Activated T-helper 1 cell treated with anti-CD3 and anti-CD28 coated beads, Interleukin-12 subunit alpha, Interleukin-12 subunit beta, Interleukin-2, Interleukin-4 antibody, amounts not matched to agents 30 ng/mL and 10 ng/mL and 1 ng/mL, durations not matched to agents 14 hours and 24 hours and 36 hours (primary cell): ENCODE measurements at places on chromosomes 1 and 21. TPM values are rescaled to one million over a fixed set of nuclear protein-coding genes. Genes with fewer than 3 reads are reported as not detected.
A peak's percentile ranks its signal among the peaks of the same experiment; 100 is the strongest.

CFAP141 gene
- total RNA-seq, result not detected in 2 replicates

CYP4Z1 gene
- total RNA-seq, result not detected in 2 replicates

LAMC1 gene
- 0.44 and 0.49 TPM in 2 replicates for total RNA-seq

C1orf115 gene
- total RNA-seq, result 0.05 TPM in 1 of 2 replicates, not detected in the other

TIE1 gene
- 0.36 and 0.64 TPM in 2 replicates for total RNA-seq

DFFA gene
- total RNA-seq, result 54.7 and 60.1 TPM in 2 replicates

FCRLB gene
- total RNA-seq, result not detected in 2 replicates

RBBP4 gene
- 315 TPM in 2 replicates for total RNA-seq

GUCA2A gene
- not detected in 2 replicates for total RNA-seq

RABIF gene
- 11.8 and 13.4 TPM in 2 replicates for total RNA-seq

UROD gene
- total RNA-seq, result 79.9 and 81.9 TPM in 2 replicates

C1orf185 gene
- not detected in 2 replicates for total RNA-seq

DNA sequence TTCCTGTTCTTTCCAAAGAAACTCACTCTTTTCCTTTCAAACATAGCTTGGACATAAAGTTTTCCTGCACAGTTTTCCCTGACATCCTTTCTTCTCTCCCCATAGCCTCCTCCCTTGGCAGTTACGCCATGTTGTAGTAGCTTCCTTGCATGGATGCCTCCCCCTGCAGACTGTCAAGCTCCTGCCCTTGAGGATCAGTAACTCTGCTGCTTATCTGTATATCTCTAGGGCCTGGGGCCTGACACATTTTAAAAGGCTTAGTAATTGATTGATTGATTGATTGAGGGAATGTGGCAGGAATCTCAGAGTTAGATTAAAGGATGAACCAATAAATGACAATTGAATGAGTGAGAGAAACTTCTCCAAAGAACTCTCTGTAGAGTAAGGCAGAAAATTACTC is 143.7 kb downstream of the NEK7 start:
- DNase-seq, result no peak
- H3K27me3 ChIP-seq, result no peaks in the 10 kb centered on the region
- H3K36me3 ChIP-seq, result peaks cover 21% of the 10 kb centered on the region
- H3K27ac ChIP-seq, result no peak overlapping the region
- H3K4me3 ChIP-seq, result no peak overlapping the region

GRCh38 chr1:94553323-94553730 is 11.8 kb upstream of the F3 start:
- H3K27ac ChIP-seq, result no peak overlapping the region
- peaks cover 9% of the 10 kb centered on the region for H3K27me3 ChIP-seq
- DNase-seq, result no peak

GRCh38 chr1:197692965-197693364 is 82.3 kb downstream of the DENND1B start:
- H3K36me3 ChIP-seq, result peaks cover 27% of the 10 kb centered on the region
- no peak for DNase-seq
- peaks cover under 1% of the 10 kb centered on the region for H3K4me1 ChIP-seq

DNA sequence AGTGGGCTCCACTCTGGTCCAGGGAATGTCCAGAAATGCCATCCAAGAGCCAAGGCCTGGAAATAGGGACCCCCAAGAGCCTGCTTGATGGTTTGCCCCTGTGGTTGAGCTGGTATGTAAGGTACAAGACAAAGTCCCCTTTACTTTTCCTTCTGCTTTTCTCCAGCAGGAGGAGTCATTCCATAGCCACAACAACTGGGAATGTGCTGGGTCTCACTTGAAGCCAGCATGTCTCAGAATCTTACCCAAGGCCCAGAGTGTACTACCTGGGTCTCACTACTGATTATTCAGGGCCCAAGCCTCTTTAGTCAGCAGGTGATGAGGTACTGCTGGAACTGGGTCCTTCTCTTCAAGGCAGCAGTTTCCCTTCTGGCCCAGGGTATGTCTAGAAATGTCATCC is 62.1 kb upstream of the CD55 start:
- no peak overlapping the region for H3K4me3 ChIP-seq
- peaks cover 6% of the 10 kb centered on the region for H3K36me3 ChIP-seq
- H3K4me1 ChIP-seq, result no peaks in the 10 kb centered on the region
- H3K27ac ChIP-seq, result no peak overlapping the region

GRCh38 chr1:9292361-9293240 is at the start of gene SPSB1:
SPSB1 (plus strand) TSS chr1:9292894; CDS start chr1:9355892, 62,998 bp downstream.
- H3K27ac ChIP-seq, result no peak within 1 kb of the TSS
- no peaks in the 10 kb centered on the region for H3K27me3 ChIP-seq
- H3K4me1 ChIP-seq, result peaks cover 24% of the 10 kb centered on the region
- DNase-seq, result peak; percentile 56
- H3K4me3 ChIP-seq, result peak within 1 kb of the TSS; percentile 46
- H3K36me3 ChIP-seq, result peaks cover 7% of the 10 kb centered on the region

DNA sequence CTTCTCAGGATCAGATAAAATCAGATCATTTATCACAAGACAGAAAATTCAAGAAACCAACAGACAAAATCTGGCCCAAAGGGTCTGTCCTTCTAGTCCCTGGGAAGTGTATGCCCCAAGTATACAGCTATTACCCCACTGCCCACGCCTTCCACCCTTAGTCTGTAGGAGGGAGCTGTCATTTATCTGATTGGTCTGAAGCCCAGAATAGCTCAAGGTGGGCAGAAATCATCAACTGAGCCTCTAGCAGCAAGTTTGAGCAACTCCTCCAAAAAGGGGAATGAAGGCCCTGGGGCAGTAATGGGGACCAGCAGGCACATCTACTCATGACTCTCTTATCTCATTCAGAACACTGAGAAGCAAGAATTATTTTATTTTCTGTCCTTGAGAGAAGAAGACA is 126.9 kb downstream of the MATN1 start:
- H3K27ac ChIP-seq, result no peak overlapping the region
- peaks cover 3% of the 10 kb centered on the region for H3K27me3 ChIP-seq
- DNase-seq, result no peak
- no peaks in the 10 kb centered on the region for H3K36me3 ChIP-seq
- no peak overlapping the region for H3K4me3 ChIP-seq

- H3K36me3 ChIP-seq, result no peaks in the 10 kb centered on the region
- no peak overlapping the region for H3K4me3 ChIP-seq
- H3K27me3 ChIP-seq, result peaks cover 45% of the 10 kb centered on the region
- no peak overlapping the region for H3K27ac ChIP-seq
These were observed 43.6 kb upstream of the GRHL3 start for GRCh38 chr1:24275510-24275909.

DNA sequence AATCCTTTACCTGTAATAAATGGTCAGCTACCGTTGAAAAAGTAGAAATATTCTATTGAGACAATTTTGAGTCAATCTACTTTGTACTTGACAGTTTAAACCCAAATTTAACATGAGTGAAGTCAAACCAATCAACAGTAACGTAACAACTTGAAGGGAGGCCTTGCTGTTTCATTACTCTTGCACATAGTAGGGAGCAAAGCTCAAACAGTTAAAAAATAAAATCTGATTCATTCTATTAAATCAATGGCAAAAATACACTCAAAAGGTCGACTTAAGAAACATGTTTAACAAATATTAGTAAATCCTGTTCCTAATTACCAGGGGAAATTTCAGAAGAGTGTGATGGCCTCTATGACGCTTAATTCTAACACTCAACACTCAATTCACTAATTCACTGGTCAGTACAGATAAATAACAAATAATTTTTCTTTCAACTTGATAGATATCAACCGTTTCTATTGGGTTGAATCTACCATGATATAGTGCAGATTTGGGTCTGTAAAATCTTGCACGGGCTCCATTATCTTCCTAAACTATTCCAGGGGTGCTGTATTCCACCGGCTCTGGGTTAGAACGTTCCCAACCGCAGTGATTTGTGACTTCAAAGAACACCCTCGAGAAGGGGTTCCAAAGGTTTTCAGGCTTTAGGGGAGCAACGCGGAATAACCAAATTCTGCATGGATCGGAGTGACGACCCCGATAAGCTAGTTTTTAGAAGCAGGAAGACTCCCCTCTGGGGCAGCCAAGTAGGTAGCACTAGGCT is 1.4 kb downstream of the TARBP1 start:
- peaks cover 58% of the 10 kb centered on the region for H3K4me1 ChIP-seq
- H3K27me3 ChIP-seq, result peaks cover 8% of the 10 kb centered on the region

- no peaks in the 10 kb centered on the region for H3K36me3 ChIP-seq
- peaks cover 11% of the 10 kb centered on the region for H3K27me3 ChIP-seq
- no peaks in the 10 kb centered on the region for H3K4me1 ChIP-seq
- no peak overlapping the region for H3K27ac ChIP-seq
- H3K4me3 ChIP-seq, result no peak overlapping the region
These were observed 52.0 kb downstream of the LAMC2 start for GRCh38 chr1:183238071-183238470.

GRCh38 chr1:25586181-25586588 is 30.4 kb upstream of the MAN1C1 start:
- no peak for DNase-seq
- no peak overlapping the region for H3K27ac ChIP-seq
- no peaks in the 10 kb centered on the region for H3K4me1 ChIP-seq

DNA sequence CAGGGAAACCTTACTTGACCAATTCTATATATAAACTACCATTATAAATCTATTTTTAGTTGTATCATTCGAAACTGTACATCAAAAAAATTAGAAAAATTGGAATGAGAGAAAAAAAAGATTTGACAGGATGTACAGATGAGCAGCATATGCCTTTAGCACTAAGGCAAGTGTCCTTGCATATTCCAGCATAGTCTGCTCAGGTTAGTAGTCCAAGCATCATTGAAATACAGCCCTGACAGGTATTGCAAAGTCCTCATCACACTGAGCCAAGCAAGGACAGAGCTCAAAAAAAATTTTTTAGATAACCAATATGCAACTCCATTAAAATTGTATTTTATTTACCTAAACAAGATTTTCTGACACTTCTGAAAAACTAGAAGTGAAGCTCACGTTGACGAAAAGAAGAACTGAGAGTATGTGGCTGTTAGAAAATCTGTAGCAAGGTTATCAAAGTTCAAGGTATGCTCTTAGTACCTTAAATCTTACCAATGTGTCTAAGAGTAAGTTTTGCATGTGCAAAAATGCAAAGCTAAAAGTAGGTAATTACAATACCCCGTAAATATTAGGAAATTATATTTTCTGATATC is 465.6 kb upstream of the ADGRL4 start:
- H3K36me3 ChIP-seq, result no peaks in the 10 kb centered on the region
- H3K4me1 ChIP-seq, result no peaks in the 10 kb centered on the region

GRCh38 chr1:98675282-98675681 is 13.8 kb downstream of the SNX7 start:
- DNase-seq, result no peak
- H3K27ac ChIP-seq, result no peak overlapping the region
- no peaks in the 10 kb centered on the region for H3K27me3 ChIP-seq
- no peak overlapping the region for H3K4me3 ChIP-seq
- H3K36me3 ChIP-seq, result no peaks in the 10 kb centered on the region
- H3K4me1 ChIP-seq, result no peaks in the 10 kb centered on the region

GRCh38 chr1:222547944-222548671 is at the start of gene HHIPL2:
HHIPL2 (minus strand) TSS chr1:222548104; CDS start chr1:222548044, 60 bp downstream.
- no peaks in the 10 kb centered on the region for H3K4me1 ChIP-seq
- peaks cover 5% of the 10 kb centered on the region for H3K27me3 ChIP-seq
- H3K36me3 ChIP-seq, result no peaks in the 10 kb centered on the region
- no peak within 1 kb of the TSS for H3K27ac ChIP-seq
- no peak within 1 kb of the TSS for H3K4me3 ChIP-seq

DNA sequence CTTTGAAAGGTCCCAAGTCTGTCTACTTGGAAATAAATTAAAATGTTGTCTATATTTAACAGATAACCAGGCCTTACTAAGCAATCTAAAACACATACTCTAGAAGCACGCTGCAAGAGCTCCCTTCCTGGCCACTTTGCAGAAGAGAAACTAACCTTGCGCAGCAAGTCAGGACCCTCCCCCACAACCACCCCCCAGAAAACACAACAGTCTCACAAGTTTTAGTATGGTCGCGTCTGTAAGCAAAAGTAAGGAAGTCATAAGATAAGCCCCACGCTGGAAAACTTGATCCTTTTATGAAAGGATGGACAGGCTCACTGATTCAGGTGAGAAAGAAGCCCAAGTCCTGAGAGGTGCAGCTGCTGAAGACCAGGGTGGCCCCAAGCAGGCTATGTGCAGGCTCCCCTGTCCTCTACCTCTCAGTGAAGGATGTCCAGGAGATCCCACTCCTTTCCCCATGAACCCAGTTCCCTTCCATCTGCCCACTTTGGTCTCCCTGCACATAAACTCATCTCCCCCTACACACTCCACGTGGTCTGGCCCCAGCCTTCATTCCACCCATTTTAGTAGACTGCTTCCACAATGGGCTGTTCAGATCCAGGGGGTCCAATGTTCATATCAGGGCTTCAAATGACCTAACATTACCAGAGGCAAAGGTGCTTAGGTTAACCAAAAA is 23.8 kb downstream of the HIVEP3 start:
- H3K27ac ChIP-seq, result peak overlapping the region; percentile 14
- H3K4me1 ChIP-seq, result peaks cover 84% of the 10 kb centered on the region
- no peaks in the 10 kb centered on the region for H3K27me3 ChIP-seq
- no peak overlapping the region for H3K4me3 ChIP-seq
- peaks cover 2% of the 10 kb centered on the region for H3K36me3 ChIP-seq

GRCh38 chr1:72601035-72601674 is 318.8 kb upstream of the NEGR1 start:
- no peak overlapping the region for H3K27ac ChIP-seq
- no peak overlapping the region for H3K4me3 ChIP-seq
- no peak for DNase-seq
- H3K27me3 ChIP-seq, result no peaks in the 10 kb centered on the region

DNA sequence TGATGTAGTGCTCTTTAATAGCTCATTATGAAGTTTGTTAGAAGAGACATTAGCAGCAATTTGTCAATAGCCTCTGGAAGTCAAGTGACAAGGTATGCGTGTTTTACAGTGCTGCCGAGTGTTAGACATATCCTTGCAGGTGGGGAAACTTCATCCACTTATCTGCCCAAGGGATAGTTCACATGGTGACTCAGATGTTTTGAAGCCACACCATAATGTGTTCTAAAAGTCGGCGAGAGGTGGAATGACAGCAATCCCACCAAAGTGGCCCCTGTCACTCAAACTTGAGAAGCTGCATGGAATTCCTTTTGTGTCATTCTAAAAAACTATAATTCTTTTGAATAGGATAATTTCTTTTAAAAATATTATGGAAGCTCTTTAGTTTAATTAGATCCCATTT is 98.1 kb downstream of the RUNX1 start:
- H3K4me3 ChIP-seq, result no peak overlapping the region
- H3K4me1 ChIP-seq, result peaks cover 47% of the 10 kb centered on the region
- H3K27ac ChIP-seq, result no peak overlapping the region
- peaks cover 29% of the 10 kb centered on the region for H3K36me3 ChIP-seq

DNA sequence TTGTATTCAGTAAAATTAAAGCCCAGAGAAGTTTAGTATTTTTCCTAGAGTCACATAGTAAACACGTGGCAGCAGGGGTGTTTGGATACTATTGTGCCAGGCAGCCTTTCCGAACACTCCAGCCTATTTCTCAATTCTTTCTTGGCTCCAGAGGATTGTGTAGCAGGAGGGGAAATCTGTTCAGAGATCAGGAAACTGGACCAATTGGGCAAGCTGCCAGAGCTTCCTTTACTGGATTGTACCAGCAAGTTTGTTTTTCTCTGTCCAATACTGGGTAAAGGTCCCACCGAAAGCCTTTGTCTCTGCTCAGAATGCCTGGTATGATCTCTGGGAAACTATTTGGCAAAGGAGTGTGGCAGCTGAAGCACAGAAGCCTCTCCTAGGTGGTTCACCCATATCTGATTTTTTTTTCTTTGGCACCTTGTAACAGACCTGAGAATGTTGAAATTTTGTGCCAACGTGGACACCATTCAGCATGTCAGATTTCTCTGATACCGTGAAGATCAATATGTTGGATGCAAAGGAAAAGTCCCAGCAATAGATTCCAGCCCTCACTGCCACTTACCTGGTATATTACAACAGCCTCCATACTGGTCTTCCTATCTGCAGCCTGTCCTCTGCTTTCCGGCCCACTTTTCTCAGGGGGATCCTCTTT is 126.2 kb downstream of the FGGY start:
- no peaks in the 10 kb centered on the region for H3K36me3 ChIP-seq
- no peaks in the 10 kb centered on the region for H3K4me1 ChIP-seq
- no peak for DNase-seq
- H3K4me3 ChIP-seq, result no peak overlapping the region
- no peak overlapping the region for H3K27ac ChIP-seq
- no peaks in the 10 kb centered on the region for H3K27me3 ChIP-seq
